Stimulated activated CD4-positive, alpha-beta T cell treated with anti-CD3 and anti-CD28 coated beads, Interleukin-1b, Interleukin-23, amount 100 ng/mL, for 4 hours (primary cell): ENCODE measurements at places on chromosomes 3 and 15.

DNA sequence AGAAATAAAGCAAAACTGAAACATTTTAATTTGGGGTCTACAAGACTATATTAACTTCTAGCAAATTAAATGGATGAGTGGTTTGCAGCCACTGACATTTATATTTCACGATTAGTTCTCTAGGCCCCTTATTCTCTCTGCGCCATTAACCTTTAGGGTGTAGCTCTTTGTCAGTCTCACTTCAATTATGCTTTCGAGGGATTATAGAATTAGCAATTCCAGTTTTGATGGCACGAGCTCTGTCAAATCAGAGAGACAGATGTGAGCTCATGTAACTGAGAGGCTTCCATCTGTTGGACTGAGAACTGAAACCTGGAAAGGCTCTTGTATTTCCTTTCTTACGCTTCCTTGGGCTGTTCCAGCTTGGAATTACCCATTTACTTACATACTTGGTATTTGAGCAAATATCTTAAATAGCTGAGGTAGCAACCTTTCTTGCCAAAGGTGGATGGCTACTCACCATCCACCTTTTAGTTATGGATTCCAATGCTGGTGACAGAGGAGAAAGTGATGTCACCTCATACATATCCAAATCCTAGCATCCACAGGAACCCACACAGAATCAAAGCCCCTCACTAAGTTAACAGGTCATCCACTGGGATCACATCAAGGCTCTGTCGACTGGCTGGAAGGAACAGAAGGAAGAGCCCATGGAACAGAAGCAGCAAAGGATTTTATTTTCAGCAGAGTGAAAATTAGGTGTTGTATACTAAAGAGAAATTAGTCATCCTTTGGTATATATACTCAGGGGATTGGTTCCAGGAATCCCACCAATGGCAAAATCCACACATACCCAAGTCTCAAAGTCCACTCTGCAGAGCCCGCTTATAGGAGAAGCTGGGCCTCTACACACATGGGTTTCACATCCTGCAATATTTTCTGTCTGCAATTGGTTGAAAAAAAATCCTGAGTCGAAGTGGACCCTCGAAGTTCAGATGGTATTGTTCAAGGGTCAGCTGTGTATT, 20.8 kb downstream of the VGLL4 start:
- no peak for DNase-seq

DNA sequence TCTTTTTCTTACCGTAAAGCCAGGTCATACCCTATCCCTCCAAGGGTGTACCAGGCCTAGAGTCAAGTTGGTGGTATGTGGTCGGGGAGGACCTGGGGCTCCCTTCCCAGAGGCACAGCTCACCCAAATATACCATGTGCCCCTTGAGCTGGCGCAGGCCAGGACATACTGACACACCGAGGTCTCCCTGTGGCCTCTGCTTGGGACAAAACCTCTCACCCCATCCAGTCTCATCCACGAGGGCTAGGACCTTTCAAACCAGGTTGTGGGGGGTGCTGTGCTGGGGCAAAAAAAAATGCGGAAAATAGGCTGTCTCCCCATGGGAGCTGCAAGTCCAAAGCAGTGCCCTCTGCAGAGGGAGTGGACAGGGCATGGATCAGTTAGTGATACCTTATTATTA, 22.8 kb downstream of the PTH1R start:
- no peak for DNase-seq

DNA sequence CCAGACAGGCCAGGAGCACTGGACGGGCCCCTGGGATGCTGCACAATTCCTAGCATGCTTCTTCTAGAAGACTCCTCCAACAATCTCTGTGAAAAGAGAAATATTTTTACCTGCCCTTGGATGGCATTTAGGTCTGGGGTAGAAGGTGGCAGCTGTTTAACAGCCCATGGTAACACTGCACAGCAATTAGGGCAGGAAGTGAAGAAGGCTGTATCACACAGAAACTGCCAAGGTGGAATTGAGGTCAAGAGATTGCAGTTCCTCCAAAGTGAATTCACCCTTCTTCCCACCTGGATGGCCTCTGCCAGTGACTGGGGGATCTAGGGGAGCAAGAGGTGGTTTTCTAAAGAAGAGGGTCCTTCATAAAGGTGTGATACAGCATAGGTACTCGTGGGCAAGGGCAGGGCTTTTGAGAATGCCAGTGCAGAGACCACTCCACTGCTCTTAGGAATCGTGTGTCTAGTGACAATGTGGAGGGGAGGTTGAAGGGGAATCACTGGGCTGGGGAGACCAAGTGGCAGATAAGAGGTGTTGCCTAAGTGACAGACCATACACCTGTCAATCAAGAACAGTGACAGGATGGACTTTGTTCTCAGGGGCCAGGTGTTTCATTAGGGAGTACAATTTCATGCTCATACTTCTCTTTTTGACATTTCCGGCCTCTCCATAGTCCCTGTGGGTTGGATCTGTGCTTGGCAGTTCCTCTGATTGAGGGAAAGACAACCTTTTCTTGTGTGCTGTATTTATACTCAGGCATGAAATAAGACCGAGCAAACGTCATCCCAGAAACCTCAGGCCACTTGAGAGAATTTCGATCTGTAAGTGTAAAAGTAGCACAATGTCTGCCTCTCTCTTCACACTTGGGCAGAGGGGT, 83.5 kb upstream of the BCL6 start:
- DNase-seq, result no peak

GRCh38 chr3:55406696-55407425, 80.2 kb downstream of the WNT5A start:
- no peak for DNase-seq

DNA sequence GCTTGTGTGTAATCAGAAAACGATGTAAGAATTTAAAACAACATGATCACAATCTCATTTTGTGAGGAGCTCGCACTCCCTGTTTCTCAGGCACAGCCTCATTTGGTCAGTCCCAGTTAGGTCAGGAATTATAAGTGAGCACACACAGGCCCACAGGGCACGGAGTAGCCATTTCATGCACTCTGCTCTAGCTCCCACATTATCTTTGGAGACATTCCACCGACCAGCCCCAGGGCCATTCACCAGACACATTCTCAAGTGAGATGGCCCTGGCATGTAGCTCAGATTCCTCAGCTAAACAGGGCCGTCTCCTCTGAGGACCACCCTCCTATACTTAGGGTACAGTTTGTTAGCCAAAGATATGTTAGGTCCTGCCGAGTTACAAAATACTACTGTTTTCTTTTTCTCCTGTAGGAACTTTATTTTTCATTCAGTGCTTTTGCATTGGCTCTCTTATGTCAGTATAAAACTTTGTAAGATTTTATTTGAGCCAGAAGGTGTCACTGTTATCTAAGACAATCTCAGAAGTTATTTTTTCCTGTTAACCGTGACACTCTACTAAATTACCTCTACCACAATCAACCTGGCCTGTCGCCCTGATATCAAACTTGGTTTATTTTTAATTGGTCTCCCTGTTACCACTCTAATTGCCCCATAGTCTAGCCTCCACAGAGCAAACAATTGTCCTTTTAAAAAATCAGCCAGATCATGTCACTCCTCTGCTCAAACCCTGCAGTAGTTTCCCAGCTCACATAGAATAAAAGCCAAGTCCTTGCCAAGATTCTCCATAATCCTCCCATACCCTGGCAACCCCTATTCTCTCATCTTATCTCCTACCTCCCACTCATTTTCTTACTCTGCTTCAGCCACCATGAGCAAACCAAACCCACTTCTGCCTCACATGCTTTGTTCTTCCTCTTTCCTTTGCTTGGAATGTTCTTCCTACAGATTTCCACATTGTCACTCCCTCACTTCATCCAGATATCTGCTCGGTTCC, 105.7 kb downstream of the PPP2R3A start:
- DNase-seq, result no peak
